ENCODE measurements at places on chromosomes 5 and 9. TPM values are rescaled to one million over a fixed set of nuclear protein-coding genes. Genes with fewer than 3 reads are reported as not detected.

The TTC23L gene
- polyA plus RNA-seq, result not detected

The DOCK8 gene
- 1.5 TPM for polyA plus RNA-seq

The FAM78A gene
- 0.33 TPM for polyA plus RNA-seq

The IFNK gene
- 32.7 TPM for polyA plus RNA-seq

The FOXD4 gene
- polyA plus RNA-seq, result 0.22 TPM

The CCL27 gene
- 1.1 TPM for polyA plus RNA-seq

The SPATA31E1 gene
- not detected for polyA plus RNA-seq

The GPX8 gene
- polyA plus RNA-seq, result 40.1 TPM

The CARTPT gene
- not detected for polyA plus RNA-seq

The INIP gene
- 22.0 TPM for polyA plus RNA-seq

The CARD6 gene
- 4.4 TPM for polyA plus RNA-seq

The C5 gene
- 0.49 TPM for polyA plus RNA-seq

The LECT2 gene
- not detected for polyA plus RNA-seq

The ADGRV1 gene
- polyA plus RNA-seq, result 0.03 TPM

The CCNJL gene
- polyA plus RNA-seq, result 2.1 TPM

The HK3 gene
- not detected for polyA plus RNA-seq

The TMEM8B gene
- 2.0 TPM for polyA plus RNA-seq

The HCN1 gene
- not detected for polyA plus RNA-seq

The OR2K2 gene
- polyA plus RNA-seq, result not detected

The GIN1 gene
- polyA plus RNA-seq, result 8.9 TPM

The KIF4B gene
- not detected for polyA plus RNA-seq
